IPS DF 6.9 (cell line): ENCODE measurements at places on chromosomes 12 and 14.

DNA sequence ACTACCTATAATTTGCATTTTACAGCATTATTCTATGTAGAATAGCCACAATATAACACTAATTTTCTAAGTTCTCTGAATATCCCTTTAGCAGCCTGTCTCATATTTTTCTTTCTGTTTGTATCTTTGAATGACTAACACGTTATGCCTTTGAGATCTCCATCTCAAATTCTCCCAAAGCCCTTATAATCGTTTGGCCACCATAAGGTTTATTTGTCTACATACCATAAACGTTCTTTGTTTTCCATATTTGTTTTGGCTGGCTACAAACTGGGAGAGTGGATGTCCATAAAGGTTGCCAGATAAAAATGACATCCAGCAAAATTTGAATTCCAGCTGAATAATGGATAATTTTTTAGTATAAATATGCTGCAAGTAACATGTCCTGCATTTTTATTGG, 203.7 kb downstream of the STXBP6 start:
- no peak for DNase-seq

- DNase-seq: no peak
Observed at GRCh38 chr14:71733210-71733883, 198.9 kb upstream of the RGS6 start.

DNA sequence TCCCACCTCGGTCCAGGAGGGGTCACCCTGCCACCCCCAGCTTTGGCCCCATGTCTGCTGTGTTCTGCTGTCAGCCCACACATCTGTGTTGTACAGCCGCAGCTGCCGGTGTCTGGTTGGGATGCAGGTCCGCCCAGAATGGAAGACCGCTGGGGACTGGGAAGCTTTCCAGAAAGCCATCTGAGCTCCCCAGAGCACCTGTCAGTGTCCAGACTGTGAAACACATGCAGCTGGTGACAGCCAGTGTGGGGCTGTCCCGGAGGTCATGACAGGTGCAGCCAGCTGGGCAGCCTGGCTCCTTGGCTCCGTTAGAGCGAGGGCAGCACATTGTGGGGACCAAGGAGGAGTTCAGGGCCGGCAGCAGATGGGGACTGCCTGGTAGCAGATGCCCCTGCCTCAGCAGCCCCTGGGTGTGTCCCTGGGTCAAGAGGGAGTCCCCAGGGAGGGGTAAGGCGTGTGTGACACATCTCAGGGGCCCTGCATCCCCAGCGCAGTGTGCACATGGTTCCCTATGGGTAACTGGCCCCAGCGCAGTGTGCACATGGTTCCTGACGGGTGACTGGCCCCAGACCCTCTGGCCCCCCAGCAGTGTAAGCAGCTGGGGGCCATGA, 16.4 kb downstream of the CEP170B start:
- no peak for DNase-seq

- DNase-seq: no peak
Observed at GRCh38 chr14:34134484-34134883, 183.6 kb upstream of the EGLN3 start.

GRCh38 chr14:37796703-37797416, 201.4 kb downstream of the TTC6 start:
- DNase-seq: no peak

DNA sequence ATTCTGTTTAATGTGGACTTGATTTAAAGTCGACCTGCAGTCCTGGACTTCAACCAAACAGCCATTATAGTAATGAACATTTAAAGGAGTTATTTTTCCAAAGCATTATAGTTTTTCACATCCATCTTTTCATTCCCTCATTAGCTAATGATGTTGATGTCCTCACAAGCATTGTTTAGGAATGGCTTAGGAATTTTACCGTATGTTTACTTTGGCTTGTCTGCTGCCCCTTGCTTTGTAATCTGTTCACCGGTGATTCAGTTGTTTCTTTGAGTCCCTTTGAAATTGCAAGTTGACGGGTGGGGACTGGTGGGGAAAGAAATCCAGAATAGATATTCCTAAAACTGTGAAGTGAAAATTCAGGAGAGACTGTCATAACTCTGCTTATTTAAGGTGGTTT, 25.4 kb downstream of the PRKCH start:
- no peak for DNase-seq

GRCh38 chr12:122295877-122296276, 29.6 kb upstream of the VPS33A start:
- no peak for DNase-seq

DNA sequence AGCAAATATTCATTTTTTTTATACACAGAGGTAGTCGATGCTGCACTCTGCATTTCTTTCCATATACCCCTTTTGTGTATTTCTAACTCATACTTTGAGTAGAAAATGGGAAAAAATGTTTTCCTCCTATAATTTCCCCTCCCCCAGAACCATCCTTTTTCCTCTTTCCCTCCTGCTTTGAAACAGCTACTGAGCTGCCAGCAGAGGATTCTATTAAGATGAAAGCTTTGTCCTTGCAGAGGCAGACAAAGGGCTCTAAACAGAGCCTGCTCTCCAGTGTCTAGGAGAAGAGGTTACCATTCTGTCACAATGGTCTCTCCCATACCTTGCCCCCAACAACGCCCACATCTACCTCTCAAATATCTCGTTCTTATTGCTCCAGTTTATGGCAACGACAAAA, 74.6 kb upstream of the OSBPL8 start:
- DNase-seq: no peak
